ENCODE measurements at places on chromosomes 5 and 9. TPM values are rescaled to one million over a fixed set of nuclear protein-coding genes. Genes with fewer than 3 reads are reported as not detected.
A peak's percentile ranks its signal among the peaks of the same experiment; 100 is the strongest.

RAB3C gene
- not detected for total RNA-seq

PCDHB13 gene
- total RNA-seq, result not detected

PITX1 gene
- not detected for total RNA-seq

ADAM19 gene
- 3.6 TPM for total RNA-seq

RNF208 gene
- 1.7 TPM for total RNA-seq

FOXE1 gene
- total RNA-seq, result not detected

ANKHD1 gene
- 235 TPM for total RNA-seq

SPATA31A3 gene
- not detected for total RNA-seq

LIFR gene
- not detected for total RNA-seq

HAVCR1 gene
- total RNA-seq, result 30.2 TPM

DNA sequence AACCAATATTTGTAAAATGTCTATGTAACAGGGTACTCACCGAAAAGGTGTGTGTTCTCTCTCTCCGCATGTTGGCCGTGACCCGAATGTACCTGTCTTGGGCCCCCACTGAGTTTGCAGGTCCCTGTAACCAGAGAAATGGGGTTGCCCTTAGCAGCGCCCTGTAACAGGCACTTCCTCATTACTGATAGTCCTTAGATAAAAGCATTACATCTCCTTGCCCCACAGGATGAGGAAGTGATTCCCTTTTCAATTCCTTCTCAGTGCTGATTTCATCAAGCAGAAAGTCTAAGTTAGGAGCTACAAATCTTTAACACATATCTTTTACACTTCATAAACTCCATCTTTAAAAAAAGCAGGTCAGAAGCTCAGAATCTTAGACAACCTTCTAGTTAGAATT, 15.2 kb upstream of the HMHB1 start:
- DNase-seq, result no peak

DNA sequence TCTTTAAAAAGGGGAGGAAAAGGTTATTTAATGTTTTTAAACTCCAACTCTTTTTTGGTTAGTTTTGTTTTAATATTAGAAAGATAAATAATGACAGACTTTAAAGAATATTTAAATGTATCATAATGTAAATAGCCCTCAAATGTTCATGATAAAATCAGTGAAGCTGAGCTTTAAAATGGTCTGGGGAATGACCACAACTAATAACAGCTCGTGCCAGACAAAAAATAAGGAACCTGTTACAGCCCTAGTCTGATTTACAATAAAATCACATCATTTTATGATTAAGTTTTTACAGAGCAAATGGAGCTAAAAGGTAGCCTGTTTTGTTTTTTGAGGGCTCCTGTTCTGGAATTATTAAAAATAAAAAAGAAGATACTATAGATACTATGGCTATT, 46.1 kb downstream of the VCAN start:
- no peak for DNase-seq

DNA sequence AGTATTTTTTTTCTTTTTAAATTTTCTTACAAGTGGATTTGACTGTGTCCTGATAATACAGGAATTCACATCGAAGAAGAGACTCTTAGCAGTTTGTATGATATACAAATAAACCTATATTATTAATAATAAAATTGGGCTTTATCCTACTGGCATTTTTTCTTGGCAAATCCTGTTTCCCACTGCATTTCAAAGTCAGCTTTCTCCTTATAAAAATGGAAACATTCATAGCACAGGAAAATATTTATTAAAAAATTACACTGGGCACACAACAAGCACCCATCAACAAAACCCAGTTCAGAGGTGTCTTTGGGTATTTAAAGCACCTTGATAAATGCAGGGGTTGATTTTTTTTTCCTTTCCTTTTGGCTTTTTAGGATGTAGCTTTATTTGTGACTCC, 200.9 kb downstream of the MEF2C start:
- no peak for DNase-seq

DNA sequence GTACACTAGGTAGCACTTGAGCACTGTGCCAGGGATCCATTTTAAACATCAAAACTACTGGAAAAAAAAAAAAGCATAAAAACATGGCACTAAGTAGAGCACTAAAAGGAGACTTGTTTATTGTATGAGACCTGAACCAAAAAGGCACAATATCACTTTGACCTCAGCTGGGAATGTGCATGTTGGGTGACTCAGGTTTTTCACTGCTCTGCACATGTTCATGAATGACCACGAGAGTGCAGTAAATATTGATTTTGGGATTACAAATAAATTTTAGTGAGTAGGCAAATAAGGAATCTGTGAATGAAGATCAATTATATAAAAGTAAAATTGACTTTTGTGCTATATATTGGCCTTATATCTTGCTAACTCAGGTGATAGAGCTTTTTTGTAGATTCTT, 11.8 kb downstream of the RMI1 start:
- no peak for DNase-seq

- DNase-seq, result no peak
Observed at GRCh38 chr9:127538849-127539258, 73.2 kb upstream of the STXBP1 start.

- no peak for DNase-seq
Observed at GRCh38 chr9:89843591-89843990, 238.8 kb downstream of the GADD45G start.

DNA sequence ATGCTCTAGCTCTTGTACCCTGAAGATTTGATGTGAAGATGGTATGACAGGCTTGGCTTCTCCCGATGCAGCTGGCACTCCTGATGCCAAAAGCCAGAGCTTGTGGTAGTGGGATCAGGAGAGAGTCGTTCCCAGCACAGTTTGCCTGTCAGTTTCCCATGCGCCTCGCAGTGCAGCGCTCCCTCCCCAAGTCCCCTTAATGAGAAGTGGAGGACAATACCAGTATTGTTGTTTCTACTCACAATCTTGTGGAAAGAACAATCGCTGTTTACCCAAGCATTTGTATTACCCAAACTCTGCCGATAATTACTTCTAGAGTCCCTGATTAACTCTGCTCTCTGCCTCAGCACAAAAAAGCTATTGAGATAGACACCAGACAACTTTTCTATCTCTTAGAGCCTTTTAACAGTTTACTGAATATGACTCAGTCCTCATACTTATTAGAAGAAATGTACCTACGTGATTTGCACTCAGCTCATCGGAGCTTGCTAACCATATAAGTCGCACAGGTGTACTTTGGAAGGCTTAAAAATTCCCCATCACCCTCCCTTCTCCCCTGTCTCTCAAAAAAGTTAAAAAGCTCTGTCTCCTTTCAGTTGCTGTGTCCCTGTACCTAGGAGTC, 283.2 kb upstream of the TMEM161B start:
- DNase-seq, result no peak

- no peak for DNase-seq
Observed at GRCh38 chr5:65163698-65164097, 318.0 kb downstream of the ADAMTS6 start.

DNA sequence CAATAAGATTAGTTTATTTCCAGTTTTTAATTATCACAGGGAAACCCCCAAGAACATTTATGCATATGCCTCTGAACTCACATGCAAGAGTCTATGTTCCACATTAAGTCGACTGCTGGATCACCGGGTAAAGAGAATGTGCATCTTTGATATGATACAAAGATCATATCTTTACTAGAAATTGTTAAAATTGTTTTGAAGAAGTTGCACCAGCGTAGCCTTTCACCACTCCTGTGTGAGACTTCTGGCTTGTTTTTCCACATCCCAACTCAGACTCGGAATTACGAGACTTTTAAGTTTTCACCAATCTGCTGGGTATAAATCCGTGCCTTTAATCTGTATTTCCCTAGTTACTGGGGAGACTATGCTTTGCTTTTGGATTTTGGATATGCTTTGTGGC, 113.2 kb downstream of the CEMIP2 start:
- no peak for DNase-seq

DNA sequence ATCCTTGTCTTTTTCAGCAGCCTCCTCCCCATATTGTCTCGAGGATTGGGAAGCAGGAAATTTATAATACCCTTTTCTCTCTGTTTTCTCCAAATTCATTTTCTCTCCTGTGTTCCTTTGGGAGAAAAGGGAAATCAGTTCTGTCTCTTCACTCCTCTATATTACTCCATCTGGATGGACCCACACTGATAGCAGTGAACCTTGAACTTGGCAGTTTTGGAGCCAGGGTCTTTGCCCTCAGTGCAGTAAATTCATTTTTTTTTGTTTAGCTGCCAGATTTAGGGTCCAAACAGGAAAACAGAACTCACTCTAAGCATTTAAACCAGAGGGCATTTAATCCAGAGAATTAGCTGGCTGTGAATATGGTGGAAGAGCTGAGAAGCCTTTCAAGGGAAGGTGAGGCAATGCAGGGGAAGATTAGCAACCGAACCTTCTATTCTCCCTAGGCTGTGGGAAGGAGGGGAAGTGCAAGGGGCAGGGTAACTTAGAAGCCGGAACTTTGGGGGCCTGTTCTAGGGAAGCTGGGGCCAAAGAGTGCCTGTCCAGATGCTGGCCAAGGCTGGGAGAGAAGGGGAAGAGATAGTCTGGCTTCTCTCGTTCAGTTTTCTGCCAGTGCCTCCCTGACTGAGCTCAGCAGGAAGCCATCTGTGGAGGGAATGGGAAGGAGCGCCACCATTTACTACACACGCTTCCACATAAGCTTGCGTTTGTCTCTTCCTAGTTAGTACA, 16.3 kb upstream of the NPR2 start:
- DNase-seq, result no peak

- no peak for DNase-seq
Observed at GRCh38 chr5:73908846-73909245, 282.9 kb downstream of the ARHGEF28 start.

GRCh38 chr5:170416526-170416925, 27.4 kb upstream of the KCNMB1 start:
- no peak for DNase-seq

DNA sequence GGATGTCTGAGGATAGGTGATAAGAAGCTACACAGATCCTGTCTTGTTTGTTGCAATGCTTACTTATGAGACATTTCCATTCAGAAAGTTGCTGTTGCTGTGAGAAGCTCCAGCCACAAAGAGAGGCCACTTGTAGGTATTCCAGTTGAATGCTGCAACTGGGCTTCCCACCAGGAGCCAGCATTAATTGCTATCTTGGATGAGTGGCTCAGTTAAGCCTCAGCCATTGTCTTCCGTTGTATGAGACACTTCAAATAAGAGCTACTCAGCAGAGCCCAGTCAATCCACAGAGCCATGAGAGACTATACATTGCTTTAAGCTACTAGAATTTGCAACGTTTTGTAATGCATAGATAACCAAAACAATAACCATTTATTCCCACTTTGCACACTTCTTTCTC, 104.3 kb upstream of the ARRDC3 start:
- no peak for DNase-seq

DNA sequence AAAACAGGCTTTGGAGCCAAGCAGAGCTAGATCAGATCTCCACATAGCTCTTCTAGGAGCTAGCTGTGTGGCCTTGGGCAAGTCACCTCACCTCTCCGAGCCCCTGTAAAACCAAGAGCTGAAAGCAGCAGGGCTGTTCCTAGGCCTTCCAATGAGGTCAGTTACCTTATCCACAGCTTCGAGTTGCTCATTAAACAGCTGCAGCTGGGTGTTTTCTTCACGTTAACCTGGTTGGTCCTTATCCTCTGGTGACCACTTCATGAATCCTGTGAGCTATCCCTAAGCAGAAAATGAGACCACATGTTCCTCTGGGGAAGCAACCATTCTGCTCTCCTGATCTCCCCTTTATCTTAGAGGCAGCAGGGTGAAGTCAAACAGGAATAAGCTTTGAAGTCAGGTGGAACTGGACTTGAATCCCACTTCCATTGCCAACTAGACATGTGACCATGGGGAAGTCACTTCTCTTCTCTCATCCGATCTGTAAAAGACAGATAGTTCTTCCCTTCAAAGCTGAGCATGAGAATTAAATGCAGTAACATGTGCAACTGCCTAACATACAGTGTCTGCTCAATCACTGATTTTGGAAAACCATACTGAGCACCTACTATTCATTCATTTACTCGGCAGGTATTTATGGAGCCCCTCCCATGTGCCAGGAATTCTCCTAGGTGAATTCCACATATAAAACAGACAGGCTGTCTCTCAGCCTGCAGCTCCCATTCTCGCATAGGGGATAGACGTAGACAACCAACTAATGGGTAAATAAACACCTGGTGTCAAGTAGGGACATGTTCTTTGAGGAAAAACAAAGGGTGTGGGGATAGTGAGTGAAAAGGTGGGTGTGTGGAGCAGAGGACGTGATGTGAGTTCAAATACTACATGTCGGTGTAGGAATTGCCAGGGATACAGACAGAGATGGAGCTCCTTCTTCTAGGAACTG, 111.7 kb upstream of the BOD1 start:
- DNase-seq, result no peak

DNA sequence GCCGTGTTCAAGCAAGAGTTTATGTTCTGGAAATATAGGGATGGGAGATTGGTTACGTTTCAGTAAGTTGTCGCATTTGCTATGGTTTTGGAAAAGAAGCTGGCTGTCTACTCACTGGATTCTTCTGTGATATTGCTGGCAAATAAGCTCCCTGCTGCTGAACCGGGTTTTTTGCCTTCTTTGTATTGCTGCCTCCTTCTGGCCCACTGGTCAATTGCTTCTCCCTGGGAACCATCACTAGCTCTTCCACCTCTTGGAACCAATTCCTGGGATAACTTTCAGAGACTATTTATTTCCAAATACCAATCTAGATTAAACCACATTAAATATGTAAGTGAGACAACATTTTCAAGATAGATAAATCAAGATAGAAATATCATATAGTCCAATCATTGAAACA, 43.0 kb downstream of the NUDT12 start:
- no peak for DNase-seq

DNA sequence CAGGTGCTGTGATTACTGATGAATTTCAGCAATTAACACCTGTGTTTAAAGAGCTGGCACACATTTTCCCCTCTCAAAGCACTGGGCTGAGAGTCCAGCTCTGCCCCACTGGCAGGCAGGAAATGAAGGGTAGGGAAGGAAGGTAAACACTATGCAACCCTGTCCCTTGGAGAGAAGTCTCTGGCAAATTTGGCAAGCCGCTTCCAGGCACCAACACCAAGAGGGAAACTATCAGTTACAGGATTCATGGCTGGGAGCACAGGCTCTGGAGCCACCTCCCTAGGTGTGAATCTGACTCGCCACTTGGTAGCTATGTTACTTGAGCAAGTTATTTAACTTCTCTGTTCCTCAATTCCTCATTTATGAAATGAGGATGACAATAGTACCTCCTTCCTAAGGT, 3.3 kb downstream of the ANKS6 start:
- DNase-seq, result no peak

DNA sequence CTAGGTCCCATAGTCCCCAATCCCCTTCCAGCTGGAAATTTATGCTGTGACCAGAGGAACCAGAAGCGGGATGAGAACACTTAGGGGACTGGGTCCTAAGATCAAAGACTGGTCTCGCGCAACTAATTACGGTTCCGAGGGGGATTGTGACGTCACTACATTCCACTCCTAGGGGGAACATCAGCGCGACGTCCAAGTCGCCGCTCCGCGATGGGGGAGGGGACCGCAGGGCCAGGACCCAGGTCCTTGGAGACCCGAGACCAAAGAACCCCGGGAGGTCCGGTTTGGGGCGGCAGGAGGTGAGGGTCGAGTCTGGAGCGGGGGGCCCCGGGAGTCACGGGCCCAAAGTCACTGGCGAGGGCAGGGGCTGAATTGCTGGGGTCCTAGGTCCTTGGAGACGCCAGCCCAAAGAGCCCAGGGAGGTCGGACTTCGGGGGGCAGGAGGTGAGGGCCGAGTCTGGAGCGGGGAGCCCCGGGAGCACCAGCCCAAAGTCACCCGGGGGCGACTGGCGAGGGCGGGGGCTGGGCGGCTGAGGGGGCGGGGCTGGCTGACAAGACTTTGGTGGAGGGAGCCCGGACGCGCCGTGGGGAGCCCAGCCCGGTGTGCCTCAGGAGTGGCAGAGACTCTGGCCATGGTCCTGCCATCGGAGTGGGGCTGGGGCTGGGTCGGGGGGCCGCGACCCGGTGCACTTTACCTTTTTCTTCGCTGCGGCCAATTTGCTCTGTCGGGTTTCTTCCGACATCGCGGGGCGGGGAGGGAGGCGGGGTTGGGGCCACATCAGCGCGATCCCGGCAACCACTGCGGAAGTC, at the start of gene GOLGA2:
Gene GOLGA2 (minus strand): TSS at position 810 of the 810 bp plus-strand sequence. CDS start 31 bp downstream, at position 779.
- peak; percentile 22 for DNase-seq
